ENCODE measurements at places on chromosomes 3 and 15.

DNA sequence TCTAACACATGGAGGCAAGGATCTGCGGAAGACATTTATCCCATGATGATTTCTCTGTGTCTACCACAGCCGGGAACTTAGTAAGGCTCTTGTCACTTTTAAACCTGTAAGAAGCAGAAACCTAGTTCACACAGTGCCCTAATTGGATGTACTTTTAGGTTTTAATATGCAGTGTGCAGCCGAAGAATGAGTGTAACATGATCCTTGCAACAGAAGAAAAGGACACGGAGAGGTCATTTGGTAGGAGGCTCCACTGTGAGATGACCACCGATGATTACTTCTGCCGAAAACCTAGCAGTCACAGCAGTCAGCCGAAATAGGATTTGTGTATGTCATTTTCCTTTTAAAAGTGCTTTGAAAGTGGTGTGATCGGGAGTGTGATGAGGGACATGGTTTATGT, 6.8 kb downstream of the CACNA1D start:
- DNase-seq, result no peak

GRCh38 chr15:59689626-59690236, 611 bp upstream of the BNIP2 start:
- DNase-seq, result peak; percentile 47

GRCh38 chr3:104101736-104102135, 1265.0 kb upstream of the ALCAM start:
- no peak for DNase-seq

- no peak for DNase-seq
Observed at GRCh38 chr3:193894121-193894863, 241.7 kb upstream of the HES1 start.

- DNase-seq, result no peak
Observed at GRCh38 chr15:38554354-38554753, 10.3 kb downstream of the RASGRP1 start.

All from neural crest cell (in vitro differentiated cells).